H9 (cell line): ENCODE measurements at places on chromosomes 13 and 19. TPM values are rescaled to one million over a fixed set of nuclear protein-coding genes. Genes with fewer than 3 reads are reported as not detected.

The F10 gene
- total RNA-seq = 1.7 TPM in 2 replicates

The AMH gene
- total RNA-seq = 70.2 and 70.7 TPM in 2 replicates

The NECTIN2 gene
- total RNA-seq = 175 and 176 TPM in 2 replicates

The ATP12A gene
- 0.79 and 0.94 TPM in 2 replicates for total RNA-seq

The ARL11 gene
- total RNA-seq = 0.33 and 0.42 TPM in 2 replicates

The ATP8B3 gene
- 8.7 and 9.6 TPM in 2 replicates for total RNA-seq

The TMEM238 gene
- 3.8 and 4.8 TPM in 2 replicates for total RNA-seq

The LILRB5 gene
- total RNA-seq = 0.09 TPM in 1 of 2 replicates, not detected in the other

The LIM2 gene
- total RNA-seq = not detected in 2 replicates

The CHST8 gene
- 4.9 and 5.1 TPM in 2 replicates for total RNA-seq

GRCh38 chr19:4345342-4346019 lies 2.1 kb downstream of the MPND start:
- DNase-seq = no peak

DNA sequence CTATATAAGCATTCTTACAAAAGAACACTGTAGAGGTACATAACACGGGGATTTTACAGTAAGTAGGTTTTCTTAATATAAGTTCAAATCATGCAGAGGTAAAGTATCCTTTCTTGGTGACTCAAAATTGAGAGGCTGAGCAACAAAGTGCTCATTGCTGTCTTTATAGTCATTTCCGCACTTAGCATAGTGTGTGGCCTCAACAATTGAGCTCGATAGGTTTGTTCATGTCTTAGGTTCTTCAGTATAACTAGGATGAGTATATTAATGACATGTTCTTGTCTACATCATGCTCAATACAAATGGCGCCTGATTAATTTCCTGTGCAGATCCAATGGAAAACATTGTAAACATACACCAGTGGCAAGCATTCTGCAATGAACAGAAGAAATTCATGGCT lies 1.4 kb downstream of the WDFY2 start:
- no peak for DNase-seq

DNA sequence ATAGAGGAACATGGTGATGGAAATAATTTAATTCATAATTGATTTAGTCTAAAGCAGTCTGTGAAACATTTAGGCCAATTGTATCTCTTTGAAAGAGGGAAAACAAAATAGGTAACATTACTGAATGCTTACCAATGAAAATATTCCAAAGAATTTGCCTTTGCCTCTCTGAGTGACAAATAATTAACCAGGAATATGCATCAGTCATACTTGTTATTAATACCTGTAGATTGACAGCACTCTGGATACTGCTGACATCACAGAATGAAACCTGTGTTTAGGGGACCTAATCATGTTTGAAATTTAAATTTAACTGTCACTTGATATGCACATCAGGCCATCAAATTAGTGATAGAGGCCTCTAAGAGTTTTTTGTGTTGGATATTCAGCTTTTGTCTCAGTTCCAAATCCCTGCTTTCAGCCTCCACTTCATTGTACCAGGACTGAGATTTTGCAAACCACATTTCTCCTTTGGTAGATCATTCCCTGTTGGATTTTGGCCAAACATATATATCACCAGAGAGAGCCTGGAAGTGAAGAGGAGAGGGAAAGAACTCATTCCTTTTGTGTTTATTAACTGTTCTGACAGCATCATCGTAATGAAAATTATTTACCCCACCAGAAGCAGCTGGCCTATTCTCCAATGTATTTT lies 64.8 kb upstream of the KLHL1 start:
- DNase-seq = no peak

GRCh38 chr13:112958127-112958989 lies 10.7 kb upstream of the MCF2L start:
- no peak for DNase-seq

GRCh38 chr13:21219036-21219381 lies 42.6 kb downstream of the MRPL57 start:
- no peak for DNase-seq

DNA sequence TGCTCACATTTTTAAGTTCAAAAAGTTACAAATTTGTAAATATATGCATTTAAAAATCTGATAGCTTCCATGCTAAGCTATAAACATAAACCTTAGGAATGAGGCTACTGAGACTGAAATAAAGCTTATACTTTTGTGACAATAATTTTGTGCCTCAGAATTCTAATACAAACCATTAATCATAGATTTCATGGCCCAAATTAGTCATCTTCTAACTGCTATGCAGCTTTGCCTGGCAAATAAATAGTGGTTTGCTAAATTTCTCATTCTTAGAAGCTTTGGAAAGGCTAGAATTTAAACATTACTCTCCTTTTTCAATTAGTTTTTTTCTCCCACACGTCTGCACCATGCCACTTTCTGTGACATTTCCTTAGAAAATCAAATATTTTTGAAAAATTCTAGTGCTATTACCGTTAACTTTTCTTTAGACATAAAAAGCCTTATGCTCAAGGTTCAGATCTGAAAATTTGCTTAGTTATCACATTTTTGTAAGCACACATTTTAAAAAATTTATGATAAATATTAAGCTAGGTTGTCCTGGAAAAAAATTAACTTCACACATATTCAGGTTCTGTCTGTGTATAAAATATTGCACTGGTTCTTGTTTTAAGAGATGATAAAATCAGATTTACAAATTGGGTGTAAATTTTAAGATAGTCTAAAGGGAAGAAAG lies 46.9 kb downstream of the FNDC3A start:
- no peak for DNase-seq

DNA sequence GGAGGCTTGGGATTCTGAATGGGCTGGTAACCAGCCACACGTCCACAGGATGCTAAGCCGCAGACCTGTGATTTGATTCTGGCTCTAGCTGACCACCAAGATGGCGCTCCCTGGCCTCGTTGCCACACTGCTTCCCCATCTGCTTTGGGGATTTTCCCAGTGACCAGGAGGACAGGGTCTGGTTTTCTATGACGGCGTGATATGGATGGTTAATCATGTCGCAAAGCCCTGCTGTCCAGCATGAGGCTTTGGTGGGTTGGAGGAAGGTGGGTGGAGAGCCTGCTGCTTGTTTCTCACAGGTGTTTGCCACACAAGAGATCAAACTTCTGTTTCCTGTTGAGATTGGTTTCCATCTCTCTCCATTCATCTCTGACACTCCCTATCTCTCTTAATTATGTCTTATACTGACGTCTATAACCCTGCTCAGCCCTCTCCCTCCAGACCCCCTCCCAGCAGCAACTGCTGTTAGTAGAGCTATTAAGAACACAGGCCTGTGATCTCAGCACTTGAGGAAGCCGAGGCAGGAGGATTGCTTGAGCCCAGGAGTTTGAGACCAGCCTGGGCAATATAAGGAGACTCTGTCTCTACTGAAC lies 102.7 kb downstream of the SIPA1L3 start:
- no peak for DNase-seq

- no peak for DNase-seq
Measured at GRCh38 chr19:3670796-3671679, 29.2 kb downstream of the PIP5K1C start.

- no peak for DNase-seq
Measured at GRCh38 chr13:23518231-23518630, 52.0 kb upstream of the TNFRSF19 start.

- DNase-seq = peak; percentile 94
Measured at GRCh38 chr19:18385675-18386542, at the start of gene GDF15. GDF15 (plus strand) TSS chr19:18386158; CDS start chr19:18386190, 32 bp downstream.

DNA sequence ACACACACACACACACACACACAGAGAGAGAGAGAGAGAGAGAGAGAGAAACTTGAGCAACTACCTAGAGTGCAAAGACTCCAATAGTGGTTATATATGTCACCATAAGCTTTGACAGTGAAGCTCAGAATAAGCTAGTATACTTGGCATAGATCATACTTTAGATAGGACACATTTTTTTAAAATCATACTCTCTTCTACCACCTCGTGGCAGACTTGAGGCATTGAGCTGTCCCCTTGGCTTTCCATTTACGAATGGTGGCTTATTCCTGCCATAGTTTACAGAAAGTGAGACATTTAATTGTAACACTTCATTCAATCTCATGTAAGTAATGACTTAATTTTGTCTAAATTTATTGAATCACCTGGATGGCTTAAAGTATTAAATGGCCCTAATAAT lies 108.2 kb downstream of the EDNRB start:
- no peak for DNase-seq

DNA sequence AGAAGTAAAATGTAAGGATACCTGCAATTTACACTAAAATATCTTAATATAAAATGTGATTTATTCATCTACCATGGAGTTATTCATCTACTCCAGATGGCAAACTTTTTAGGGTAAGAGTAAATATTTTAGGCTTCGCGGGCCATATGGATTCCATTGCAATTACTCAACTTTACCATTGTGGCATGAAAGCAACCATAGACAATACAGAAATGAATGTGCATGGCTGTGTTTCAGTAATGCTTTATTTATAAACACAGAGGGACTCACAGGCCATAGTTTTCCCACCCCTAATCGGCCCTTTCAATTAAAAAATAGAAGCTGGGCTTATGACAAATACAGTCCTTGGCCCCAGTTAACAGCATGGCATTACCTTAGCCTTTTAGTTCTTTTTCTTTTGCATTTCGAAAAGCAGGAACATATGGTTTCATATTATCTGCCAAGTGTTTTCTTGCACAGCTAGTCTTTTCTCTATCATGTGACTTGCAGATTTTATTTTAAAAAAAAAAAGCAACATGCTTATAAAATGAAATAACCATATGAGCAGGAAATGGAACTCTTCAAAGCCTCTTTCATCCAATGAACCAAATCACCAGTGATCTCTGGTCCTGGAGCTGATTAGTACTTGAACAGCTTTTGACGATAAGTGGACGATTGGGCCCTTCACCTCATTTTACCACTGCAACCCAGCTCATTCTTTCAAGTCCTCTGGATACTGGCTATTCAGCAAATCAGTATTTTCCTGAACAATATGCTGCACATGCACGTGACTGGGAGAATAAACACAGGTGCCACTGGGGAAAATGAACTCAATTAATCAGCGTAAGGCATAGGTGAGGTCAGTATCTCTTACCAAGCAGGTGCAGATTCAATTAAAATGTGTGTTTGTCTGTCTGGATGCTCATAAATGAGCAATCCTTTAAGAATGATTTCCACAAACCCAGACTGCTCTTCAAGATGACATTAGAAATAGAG lies 63.9 kb downstream of the LHFPL6 start:
- no peak for DNase-seq

DNA sequence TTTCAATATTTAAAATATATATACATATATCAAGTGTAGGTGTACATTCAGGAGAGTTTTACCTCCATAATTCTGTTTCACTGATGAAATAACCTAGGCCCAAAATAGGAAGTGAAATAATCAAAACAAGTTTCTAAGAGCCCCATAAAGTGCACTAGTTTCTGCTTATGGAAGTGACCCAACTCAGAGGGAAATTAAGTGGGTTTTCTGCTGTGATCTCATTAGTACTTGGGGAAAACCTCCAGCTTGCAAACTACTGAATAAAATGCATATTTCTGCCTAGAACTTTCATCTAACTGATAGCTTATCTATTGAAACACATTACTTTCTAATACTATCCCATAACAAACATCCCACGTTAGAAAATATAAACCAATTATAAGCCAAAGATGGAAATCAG lies 45.4 kb upstream of the MIR17HG start:
- DNase-seq = no peak

GRCh38 chr19:50518091-50519005 lies 4.6 kb upstream of the ASPDH start:
- peak; percentile 69 for DNase-seq

DNA sequence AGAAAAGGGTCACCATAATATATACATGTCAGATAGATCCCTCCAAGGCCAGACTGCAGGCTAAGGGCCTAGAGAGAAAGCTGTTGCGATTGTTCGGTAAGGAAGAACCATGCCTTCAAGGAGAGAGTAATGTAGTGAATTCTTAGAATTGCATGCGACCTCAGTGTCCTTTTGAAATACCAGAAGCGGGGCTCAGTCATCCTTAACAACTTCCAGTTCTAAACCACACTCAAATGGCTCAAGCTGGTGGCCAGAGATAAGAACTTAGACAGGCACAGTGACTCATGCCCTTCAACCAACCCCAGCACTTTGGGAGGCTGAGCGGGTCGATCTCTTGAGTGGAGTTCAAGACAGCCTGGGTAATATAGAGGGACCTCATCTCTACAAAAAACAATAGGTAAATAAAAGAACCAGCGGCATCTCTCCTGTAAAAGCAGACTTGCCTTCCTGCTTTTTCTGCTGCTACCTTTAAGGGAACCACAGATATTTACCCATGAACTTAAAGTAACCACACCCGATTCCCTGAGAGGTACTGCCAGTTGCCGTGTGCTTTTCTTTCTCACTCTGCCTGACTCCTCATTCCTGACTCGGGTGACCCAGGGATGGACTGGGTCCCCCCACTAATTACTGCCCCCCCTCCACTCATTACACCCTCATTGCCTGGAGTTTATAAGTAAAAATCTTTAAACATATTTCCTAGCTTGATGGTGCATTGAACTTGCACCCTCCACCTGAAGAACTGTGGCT lies 15.4 kb upstream of the SIGLEC6 start:
- no peak for DNase-seq

DNA sequence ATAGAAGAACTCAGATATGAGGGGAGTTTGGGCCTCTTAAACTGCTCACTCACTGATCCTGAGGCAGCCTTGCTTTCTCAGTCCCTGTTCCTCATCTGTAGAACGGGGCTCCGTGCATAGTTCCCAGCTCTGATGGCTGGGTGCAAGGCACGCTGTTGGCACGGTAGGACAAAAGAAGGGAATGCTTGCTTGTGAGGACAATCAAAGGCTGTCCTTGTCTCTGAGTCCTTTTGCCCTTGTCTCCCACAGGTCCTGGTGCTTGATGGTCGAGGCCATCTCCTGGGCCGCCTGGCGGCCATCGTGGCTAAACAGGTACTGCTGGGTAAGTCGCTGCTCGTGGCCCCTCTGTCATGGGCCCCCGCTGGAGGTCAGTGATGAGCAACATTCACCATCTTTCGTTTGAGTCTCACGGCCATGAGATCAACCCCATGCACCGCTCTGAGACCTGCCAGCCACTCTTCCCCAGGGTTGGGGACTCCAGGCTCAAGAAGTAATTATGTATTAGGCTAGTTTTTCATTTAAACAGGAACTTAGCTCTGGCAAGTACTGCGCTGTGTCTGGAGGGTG lies 2.3 kb downstream of the RPL13A start:
- peak; percentile 49 for DNase-seq

DNA sequence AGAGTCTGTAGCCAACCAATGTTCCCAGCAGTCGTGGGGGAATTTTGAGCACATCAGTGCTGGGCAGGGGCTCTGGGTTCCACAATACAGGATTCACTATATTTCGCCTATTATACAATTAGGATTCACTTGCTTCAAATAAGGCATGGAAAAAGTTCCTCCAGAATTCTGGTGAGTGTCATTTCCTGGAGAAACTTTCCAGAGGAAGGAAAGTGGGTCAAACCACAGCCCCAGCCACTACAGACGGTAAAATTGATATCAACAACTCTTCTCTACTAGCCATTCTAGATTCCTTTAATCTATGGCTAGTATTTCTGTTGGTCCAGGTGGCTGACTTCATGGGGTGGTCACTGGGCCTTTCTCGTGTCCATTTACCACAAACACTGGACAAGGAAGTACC lies 10.5 kb downstream of the MYCBP2 start:
- DNase-seq = no peak

GRCh38 chr13:34107806-34108205 lies 289.9 kb downstream of the RFC3 start:
- no peak for DNase-seq

GRCh38 chr13:108734676-108735075 lies 105.3 kb downstream of the MYO16 start:
- peak; percentile 65 for DNase-seq
